Fibroblast of villous mesenchyme (primary cell): ENCODE measurements at places on chromosomes 5 and 9. TPM values are rescaled to one million over a fixed set of nuclear protein-coding genes. Genes with fewer than 3 reads are reported as not detected.

The OR2V2 gene
- not detected in 2 replicates for total RNA-seq

The GCNT4 gene
- 10.6 and 46.2 TPM in 2 replicates for total RNA-seq

The TRAF1 gene
- 0.86 and 1.6 TPM in 2 replicates for total RNA-seq

The PCDHA9 gene
- total RNA-seq = under 0.01 TPM in 2 replicates

The NMUR2 gene
- not detected in 2 replicates for total RNA-seq

The PCDHAC2 gene
- total RNA-seq = under 0.01 TPM in 2 replicates

The PCDHB8 gene
- under 0.01 TPM in 2 replicates for total RNA-seq

The C1QTNF3 gene
- total RNA-seq = 0.86 and 1.9 TPM in 2 replicates

The PTGDS gene
- 10.8 and 21.9 TPM in 2 replicates for total RNA-seq

The NOXA1 gene
- total RNA-seq = 0.32 TPM in 1 of 2 replicates, not detected in the other

The SLC6A18 gene
- not detected in 2 replicates for total RNA-seq
